T-helper 9 cell (primary cell): ENCODE measurements at places on chromosomes 2 and 18.

DNA sequence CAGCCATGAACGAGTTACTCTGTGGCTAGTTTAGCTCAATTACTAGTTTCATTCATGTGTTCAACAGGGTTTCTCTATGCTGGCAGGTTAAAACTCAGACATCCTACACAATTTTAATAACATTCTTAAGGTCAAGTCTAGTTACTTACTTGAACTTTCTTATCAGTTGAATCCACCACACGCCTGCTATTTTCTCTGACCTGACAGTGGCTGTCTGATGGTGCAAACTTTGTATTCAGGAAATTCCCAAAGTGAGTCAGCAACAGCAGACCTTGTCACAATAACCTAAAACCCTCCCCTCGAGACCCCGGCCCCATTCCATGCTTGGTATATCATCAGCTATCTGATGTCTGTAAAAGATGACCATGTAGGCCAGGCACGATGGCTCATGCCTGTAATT, 20.8 kb upstream of the CIDEA start:
- no peak for DNase-seq

- no peak for DNase-seq
These were observed 27.7 kb downstream of the POLE4 start for GRCh38 chr2:74985978-74986609.

DNA sequence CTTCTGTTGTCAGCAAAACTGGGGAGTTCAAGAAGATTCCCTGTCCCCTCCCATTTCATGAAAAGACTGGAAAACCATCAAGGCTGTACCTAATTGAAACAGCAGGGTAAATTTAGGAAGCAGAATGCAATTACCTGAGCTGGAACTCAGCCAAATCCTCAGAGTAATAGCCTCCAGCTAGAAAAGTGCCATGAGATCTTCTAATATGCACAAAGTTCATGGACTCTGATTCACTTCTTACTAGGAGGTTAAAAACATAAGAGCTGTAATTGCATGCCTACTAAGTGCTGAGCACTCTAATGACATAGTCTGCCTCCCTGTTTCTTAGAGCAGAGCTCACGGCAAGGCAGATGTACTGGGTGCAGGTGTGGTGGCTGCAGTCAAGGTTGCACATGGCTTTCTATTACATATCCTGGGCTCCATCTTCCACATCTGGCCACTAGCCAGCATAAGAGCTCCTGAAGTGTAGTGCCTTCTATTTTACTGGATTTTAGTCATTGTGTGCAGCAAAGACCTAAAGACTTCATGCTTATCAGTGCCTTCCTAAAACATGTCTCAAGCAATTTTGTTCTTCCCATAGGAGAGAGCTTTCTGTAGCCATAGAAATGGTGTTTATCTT, 341.7 kb downstream of the PTPRM start:
- DNase-seq = no peak

DNA sequence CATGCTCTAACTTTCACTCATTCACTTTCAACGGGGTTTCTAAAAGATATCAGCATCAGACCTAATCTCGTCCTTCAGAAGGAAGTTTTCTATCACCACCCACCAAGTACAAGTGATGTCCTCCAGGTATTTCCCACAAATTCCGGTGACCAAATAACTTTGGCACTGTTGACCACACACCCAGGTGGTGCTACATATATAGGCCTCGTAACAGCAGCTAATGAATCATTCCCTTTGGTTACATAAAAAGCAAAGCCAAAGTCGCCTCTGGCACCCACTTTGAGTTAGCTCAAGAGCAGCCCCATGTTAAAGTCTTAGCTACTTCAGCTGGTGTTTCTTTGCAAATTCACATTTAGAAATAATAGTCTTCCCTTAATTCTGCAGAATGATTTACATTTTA, 138.2 kb upstream of the OSR1 start:
- no peak for DNase-seq

DNA sequence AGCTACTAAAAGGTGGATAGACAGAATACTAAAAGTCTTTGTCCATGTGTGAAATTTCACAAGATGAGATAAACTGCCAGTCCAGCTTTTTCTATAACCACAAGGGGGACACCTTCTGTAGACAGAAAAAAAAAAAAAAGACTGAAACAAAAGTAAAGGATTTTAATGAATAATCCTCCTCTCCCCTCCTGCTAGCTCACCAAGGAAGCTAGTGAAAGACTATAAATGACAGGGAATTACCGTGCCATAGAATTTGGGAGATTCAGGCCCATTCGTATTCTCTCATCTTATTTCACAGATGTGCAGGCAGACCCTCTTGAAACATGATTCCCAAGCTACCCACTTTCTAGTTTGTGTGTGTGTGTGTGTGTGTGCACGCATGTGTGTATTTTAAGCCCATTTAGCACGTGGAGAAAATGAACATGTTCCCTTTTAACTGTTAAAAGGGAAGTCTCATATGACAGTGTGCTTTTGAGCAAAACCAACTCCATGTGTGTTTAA, 36.3 kb upstream of the SLC8A1 start:
- DNase-seq = no peak

- no peak for DNase-seq
These were observed 1877.7 kb upstream of the LRRTM1 start for GRCh38 chr2:82182270-82182669.
